ENCODE measurements at places on chromosomes 3 and 15. TPM values are rescaled to one million over a fixed set of nuclear protein-coding genes. Genes with fewer than 3 reads are reported as not detected.

DNA sequence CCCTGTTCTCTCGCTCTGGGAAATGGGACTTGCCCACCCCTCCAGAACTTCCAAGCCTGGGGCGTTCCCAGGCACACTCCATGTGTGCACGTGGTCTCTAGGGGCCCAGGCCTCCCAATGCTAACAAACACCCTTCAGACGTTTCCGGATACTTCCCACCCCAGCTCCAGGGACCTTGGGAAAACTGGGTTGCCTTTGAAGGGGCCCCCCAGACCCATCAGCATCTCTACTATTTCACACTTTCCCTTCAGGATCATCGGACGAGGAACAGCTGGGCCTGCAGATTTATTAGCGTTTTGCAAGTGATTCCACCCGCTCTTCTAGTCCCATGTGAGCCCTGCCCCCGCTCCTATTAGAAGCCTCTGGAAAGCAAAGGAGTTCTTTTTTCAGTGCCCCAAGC is 63.2 kb downstream of the MAGEF1 start:
- no peak for DNase-seq

- no peak for DNase-seq
Measured at GRCh38 chr3:194560047-194560446, 73.2 kb downstream of the TMEM44 start.

GRCh38 chr15:79357566-79357965 is 46.7 kb downstream of the TMED3 start:
- no peak for DNase-seq

Gene ADAMTS7
- 0.23 TPM for total RNA-seq

DNA sequence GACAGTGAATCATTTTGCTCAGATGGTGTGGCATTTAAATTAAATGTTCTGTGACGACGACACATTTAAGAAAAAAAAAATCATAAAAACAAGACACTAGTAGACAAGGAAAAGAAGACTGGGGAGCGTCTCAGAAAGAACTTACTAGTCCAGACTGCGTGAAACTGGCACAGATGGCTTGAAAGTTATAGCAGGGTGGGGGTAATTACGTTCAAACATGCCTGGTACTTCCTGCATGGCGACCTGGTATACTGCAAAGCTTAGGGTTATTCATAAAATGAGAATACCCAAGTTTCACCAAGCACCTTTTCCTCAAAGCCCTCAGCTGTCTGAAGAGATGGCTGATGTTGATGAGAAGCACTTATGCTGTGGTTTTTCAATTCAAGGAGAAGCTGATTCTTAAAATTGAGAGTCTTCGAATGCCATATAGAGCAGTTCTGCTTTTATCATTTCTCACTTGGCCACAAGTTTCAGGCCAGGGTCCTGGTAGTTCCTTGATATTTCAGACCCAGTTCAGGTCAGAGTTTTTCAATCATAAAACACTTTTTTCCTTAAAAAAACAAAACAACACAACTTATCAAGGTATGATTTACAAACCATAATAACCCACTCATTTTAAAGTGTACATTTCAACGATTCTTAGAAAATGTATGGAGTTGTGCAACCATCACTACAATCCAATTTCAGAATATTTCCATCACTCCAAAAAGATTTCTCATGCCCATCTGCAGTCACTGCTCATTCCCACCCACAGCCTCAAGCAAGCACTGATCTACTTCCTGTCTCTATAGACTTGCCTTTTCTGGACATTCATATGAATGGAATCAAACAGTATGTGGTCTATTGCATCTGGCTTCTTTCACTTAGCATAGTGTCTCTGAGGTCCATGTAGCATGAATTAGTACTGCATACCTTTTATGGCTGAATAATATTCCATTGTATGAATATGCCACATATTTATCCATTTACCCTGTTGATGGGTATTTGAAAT is 24.7 kb downstream of the PCOLCE2 start:
- peak; percentile 28 for DNase-seq

DNA sequence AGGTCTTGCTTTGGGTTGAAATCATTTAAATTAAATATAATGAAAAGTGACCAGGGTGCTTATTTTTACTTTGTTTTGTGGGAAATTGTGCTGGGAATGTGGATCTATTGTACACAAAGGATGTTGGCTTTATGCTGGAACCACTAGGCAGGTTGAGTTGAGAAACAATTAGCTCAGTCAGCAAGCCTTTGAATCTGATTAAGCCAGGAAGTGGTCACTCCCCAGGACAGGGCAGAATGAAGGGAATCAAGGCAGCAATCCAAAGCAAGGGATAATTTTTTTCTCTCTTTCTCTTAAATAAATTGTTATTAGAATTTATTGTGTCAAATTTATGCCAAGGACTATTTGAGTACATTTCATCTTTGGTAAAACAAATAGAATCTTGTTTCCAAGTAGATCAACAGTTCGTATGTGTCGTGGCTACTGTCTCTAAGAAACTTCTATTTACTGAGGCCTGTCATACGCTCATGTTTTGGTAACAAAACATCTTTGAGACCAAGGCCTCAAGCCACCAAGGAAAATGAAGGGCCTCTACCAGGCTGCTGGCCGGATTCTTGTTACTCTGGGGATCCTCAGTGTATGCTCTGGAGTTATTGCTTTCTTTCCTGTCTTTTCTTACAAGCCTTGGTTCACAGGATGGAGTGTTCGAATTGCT is at the start of gene TMEM212:
Gene TMEM212, plus strand, starts transcription at position 486 of the 655 bp plus-strand sequence. Its CDS starts 35 bp downstream, at position 521.
- peak; percentile 74 for DNase-seq

DNA sequence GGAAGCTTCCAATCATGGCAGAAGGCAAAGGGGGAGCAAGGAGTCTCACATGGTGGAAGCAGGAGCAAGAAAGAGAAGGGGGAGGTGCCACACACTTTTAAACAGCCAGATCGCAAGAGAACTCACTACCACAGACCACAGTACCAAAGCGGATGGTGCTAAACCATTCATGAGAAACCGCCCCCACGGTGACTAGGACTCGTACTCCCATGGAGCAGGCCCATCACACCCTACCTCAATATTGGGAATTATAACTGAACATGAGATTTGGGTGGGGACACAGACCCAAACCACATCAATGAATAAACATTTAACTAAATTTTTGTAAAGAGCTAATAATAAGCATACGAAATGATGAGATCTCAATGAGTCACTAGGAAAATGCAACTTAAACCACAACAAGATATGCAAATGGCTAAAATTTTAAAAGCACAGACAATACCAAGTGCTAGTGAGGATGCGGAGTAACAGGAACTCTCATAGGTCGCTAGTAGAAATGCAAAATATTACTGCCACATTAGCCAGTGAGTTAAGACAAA is 10.0 kb downstream of the MRPS25 start:
- no peak for DNase-seq

- DNase-seq: no peak
Measured at GRCh38 chr3:71718072-71718471, 7.1 kb downstream of the EIF4E3 start.

Measured in HT1080 (cell line).